Activated CD8-positive, alpha-beta memory T cell treated with anti-CD3 and anti-CD28 coated beads, Interleukin-2, amount 50 U/mL, for 4 hours (primary cell): ENCODE measurements at places on chromosomes 1 and 21.

- DNase-seq: no peak
Measured at GRCh38 chr1:165355139-165355976, 1.2 kb downstream of the LMX1A start.

GRCh38 chr1:83845437-83846071 lies 153.4 kb downstream of the TTLL7 start:
- no peak for DNase-seq

DNA sequence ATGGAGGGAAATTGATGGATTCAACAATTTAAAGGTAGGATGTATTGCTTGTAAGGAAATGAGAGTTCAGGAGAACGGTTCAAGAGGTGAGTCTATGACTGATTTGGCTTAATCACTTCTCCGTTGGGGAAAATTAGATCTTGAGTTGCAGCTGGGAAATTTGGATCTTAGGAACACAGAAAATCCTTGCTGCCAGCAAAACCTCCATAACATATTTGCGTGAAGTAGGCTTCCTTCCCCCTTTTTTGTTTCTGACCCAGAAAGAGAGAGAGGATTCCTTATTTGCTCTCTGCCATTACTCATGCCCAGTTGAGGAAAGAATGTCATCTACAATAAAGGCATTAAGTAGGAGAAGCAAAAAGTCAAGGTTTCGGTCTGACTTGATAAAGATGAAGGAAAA lies 73.5 kb upstream of the PDC start:
- DNase-seq: no peak

- DNase-seq: no peak
Measured at GRCh38 chr21:25986928-25987327, 183.6 kb downstream of the APP start.

- DNase-seq: no peak
Measured at GRCh38 chr1:156276532-156276931, 6.1 kb downstream of the SMG5 start.

DNA sequence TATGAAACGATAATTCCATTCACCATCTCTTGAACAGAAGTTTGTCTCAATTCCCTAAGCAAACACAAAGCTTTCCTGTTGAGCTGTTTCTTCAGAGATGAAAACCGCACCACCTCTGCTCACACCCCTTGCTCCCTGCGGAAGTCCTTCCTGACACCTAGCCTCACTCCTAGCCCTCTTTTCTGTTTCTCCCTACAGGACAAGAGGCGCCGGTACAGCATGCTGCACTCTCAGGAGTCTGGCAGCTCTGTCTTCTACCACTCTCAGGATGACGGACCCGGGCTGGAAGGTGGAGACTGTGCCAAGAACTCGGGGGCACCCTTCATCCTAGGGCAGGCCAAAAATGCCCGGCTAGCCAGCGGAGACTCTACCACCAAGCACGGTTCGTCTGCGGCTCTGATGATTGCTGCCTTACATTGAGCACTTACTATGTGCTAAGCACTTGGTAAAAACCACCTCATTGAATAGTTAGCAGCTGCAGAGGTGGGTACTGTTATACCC lies 45.5 kb downstream of the VWA5B1 start:
- DNase-seq: no peak

DNA sequence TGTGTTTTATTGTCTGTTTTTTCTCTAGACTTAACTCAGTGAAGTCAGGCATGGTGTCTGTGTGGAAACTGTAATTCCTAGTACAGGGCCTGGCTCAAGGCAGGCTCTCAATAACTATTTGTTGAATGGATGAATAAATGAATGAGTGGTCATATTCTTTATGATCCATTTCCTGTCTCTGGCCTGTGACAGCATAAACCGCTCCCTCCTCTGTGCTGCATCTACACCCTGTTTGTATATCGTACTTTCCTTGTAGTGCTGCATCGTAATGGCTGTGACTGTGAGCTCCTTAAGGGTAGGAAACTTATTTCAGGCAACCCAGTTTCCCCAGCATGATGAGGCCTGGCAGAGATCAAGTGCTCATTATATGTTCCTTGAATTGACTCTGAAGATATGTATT lies 337.5 kb upstream of the USP24 start:
- no peak for DNase-seq

- no peak for DNase-seq
Measured at GRCh38 chr1:3775490-3776230, 3.1 kb downstream of the SMIM1 start.

GRCh38 chr21:46636550-46637285 lies 1.2 kb downstream of the PRMT2 start:
- no peak for DNase-seq

DNA sequence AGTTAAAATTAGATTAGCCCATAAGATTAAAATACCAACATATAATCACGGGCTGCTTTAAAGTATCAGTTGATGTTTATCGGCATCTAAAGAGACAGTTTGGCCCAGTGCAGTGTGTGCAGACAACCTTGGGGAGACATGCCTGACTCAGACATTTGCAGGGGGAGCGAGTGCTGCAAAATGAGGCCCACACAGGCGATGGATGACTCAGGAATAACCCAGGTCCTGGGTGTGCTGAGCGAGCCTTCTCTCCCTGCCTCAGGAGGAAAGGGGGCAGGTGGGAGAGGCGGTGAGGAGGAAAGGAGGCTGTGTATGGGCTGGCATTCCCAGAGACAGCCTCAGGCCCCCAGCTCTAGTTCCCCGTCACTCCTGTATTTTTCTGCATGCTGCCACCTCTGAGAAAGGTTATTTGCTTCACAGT lies 9.0 kb downstream of the SLC9A1 start:
- DNase-seq: no peak
